ENCODE measurements at places on chromosomes 3 and 15. TPM values are rescaled to one million over a fixed set of nuclear protein-coding genes. Genes with fewer than 3 reads are reported as not detected.

GABRR3 gene
- not detected for total RNA-seq

XRN1 gene
- total RNA-seq: 18.8 TPM

CASR gene
- not detected for total RNA-seq

ARNT2 gene
- 0.21 TPM for total RNA-seq

CNTN6 gene
- total RNA-seq: not detected

CKMT1B gene
- 11.8 TPM for total RNA-seq
